ENCODE measurements at places on chromosomes 3 and 15.

- DNase-seq, result no peak
Measured at GRCh38 chr3:81658322-81658997, 103.0 kb downstream of the GBE1 start.

DNA sequence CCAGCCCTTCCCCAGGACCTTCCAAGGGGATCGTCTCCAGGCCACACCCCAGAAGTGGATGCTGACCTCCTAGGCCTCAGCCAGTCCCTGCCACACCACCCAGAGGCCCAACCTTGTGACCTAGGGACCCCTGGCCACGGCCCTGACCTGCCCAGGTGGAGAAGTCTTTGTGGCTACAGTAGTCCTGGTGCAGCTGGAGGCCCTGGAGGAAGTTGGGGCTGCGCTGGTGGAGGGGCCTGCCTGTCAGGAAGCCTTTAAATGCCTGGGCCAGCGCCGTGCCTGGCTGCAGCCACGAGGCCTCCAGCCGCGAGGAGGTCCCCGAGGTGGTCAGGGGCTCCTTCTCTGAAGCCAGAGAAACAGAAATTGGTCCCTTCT is 23.4 kb downstream of the PLA2G4D start:
- no peak for DNase-seq

GRCh38 chr3:113461488-113461887 is 20.2 kb upstream of the CFAP44 start:
- DNase-seq, result no peak

DNA sequence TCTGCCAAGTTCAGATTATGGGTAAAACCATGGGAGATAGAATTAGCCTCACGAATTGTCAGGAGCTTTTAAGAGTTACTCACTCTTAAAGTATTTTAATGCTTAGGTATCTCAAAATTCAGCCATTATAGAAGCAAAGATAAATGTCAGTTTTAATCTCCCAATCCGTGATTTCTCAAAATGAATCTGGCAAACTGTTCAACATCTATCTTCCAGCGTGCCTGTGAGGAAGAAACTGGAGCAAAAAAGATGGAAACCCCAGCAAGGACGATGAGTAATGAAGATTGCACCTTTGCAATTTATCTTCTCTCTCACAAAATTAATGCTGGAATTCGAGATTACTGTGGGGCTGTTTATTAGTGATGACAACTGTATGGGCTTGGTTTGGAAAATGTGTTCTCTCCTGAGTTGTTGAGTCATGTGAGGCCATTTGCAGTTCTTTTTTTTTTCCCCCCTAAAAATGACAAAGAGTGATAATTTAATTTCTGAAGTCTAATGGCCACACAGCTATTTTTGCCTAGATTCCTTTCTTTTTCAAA is 70.5 kb downstream of the PYDC2 start:
- no peak for DNase-seq

- no peak for DNase-seq
Measured at GRCh38 chr3:33114622-33115023, 809 bp downstream of the CRTAP start.

DNA sequence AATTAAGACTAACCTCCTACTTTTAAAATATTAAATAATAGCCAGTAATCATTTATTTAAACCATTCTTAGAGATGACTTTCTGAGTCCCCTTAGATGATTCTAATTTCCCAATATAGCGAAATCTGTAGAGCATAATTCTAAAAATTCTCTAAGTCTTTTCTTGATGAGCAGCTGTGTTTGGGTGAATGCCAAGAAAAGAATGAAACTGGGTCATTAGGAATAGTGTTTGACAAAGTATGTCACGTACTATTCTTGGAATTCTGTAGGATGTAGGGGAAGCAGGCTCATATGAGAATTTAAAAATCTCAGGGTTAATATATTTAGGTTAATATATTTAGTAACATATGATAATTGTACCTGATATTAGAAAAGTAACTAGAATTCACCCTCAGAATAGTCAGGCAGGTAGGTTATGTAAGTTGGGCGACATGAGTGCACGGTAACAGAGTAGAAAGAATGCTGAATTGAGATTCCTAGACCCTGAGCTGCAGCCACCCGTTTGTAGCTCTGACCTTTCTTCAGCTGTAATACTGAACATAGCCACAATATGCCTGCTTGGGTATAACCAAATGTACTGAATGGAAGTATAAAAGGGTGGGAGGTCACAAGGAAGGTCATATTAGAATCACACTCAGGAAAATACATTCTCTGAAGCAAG is 524.3 kb downstream of the UNC13C start:
- no peak for DNase-seq

- DNase-seq, result no peak
Measured at GRCh38 chr3:114214542-114215341, 22.6 kb downstream of the ZNF80 start.

DNA sequence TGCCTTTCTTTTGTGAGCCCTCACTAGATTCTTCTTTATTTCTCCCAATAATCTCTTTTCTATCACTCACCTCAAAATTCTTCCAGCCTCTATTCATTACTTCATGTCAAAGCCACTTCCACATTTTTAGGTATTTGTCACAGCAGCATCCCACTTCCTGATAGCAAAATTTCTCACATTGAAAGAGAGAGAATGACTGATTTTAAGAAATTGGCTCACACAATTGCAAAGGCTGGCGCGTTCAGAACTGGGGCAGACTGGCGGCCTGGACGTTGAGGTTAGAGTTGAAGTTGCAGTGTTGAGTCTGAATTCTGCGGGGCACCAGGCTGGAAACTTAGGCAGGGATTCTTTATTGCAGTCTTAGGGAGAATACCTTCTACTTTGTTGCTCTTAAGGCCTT is 117.9 kb downstream of the LRRC28 start:
- DNase-seq, result no peak

GRCh38 chr15:66797921-66798320 is 95.9 kb downstream of the SMAD6 start:
- DNase-seq, result no peak

GRCh38 chr3:107409365-107409764 is 32.1 kb downstream of the CCDC54 start:
- no peak for DNase-seq

- DNase-seq, result no peak
Measured at GRCh38 chr3:58036293-58037032, 28.2 kb downstream of the FLNB start.

DNA sequence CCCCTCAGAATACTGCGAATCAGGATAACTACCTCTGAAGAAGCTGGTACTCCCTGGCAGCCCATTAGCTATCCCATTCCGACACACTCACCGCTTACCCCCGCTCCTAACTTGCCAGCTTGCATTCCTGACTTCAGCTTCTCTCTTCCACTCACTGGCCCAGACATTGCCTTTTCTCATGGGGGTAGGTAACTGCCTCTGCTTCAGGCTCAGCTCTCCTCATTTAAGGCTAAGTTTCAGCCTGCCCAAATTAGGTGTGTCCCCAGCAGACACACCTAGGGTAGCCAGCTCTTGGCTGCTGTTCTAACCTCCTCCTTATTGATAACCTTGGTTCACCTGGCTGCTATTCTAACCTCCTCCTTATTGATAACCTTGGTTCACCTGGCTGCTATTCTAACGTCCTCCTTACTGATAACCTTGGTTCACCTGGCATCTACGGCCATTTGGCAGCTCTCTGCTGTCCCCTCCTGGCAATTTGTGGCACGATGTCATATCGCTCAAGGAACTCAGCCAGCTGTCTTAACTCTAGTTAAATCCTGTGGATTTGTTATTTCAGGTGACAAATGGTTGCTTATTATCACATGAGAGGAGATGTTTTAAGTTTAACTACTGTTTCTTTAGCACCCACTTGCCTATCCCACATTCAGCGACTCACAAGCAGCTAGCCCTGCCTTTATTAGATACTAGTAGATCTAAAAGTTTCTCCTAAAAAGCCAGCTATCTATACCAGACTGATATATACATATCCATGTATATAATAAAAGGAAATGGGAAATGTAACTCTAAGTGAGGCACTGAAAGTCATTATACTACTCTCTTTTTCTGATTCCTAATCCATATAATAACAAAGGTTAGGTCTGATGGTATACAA is 106.5 kb upstream of the ACP3 start:
- DNase-seq, result no peak

GRCh38 chr3:108200024-108200423 is 22.2 kb downstream of the IFT57 start:
- DNase-seq, result no peak

DNA sequence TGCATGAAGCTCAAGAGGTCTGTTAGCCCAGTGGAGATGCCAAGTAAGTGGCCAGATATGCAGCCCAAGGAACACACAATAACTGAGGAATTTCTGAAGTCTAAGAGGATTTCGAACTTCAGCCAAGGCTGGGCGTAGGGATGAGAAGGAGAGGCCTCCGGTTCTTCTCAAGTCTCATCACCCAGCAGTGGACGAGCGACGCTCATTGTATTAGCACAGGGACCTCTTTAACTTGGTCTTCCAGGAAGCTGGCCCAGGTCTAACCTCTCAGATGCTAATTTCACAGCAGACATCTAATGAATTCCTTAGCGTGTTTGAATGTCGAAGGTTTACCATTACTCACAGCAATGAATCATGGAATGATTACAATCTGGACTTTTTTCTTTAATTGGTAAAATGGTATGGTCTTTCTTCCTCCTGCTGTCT is 85.0 kb downstream of the HES1 start:
- DNase-seq, result no peak

DNA sequence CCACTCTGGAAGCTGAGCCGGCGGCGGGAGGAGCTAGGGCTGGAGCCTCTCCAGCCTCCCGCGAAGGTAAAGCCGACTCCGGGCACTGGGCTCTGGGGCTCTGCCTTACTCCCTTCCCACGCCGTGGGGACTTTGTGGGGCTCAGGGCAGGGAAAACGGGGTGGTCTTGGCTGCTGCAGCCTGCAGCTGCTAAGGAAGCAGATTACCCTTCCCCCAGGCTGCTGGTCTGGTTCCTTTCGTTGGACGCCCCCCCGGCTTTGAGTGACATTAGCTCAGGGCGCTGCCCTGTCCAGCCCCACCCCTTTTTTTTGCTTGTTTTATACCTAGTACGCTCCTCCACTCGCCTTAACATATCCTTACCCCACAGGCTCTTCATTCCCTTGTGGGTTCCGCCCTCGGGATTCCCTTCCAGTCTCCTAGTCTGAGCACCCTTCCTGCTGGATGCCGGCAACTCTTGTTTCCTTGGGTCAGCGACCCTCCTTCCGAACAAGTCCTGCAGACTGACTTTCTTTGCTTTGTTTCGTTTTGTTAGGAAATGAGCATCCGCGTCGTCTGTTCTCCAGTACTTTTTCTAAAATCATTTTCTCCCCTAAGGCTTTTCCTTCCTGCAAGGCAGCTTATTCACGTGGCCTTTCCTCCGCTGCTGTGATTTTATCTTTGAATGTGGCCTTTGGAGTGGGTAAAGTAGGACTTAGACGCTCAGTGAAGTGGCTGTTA is 551 bp downstream of the DNAJC13 start:
- DNase-seq, result peak; percentile 18

- no peak for DNase-seq
Measured at GRCh38 chr3:177179281-177180067, 17.8 kb downstream of the TBL1XR1 start.

DNA sequence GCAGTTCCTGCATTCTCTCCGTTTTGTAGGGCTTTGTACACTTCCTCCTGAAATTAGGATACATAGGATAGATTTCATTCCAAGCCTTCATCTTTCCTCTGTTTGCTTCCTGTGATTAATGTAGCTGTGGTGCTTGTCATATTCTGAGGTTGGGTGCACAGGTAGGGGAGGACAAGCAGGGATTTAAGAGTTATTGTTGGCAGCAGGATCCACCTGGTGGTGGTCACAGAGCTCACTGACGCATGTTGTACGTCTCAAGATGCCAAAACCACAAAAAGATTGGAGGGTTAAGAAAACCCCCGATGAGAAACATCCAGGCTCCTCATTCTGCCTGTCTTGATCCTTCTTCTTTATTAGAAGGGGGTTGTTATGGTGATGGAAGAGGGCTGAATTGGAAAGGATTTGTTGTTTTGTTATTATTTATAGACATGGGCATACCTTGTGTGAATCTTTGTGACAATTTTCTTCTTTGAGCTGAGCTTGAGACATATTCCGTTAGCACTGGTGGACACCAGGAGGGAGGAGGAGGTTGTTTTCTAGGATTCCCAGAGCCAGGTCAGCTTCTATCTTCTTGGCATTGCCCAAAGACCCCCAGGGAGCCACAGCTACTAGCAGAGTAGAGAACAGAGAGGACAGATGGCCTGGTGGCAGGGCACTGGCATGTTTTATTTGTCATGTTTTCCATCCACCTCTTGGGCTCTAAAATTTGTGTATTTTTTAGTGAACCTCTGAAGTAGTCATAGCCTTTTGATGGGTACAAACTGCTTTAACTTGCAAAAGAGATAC is 57.7 kb upstream of the LARS2 start:
- no peak for DNase-seq

GRCh38 chr15:98927022-98927421 is 80.6 kb downstream of the PGPEP1L start:
- DNase-seq, result no peak

GRCh38 chr3:6697722-6698121 is 163.2 kb upstream of the GRM7 start:
- DNase-seq, result no peak

DNA sequence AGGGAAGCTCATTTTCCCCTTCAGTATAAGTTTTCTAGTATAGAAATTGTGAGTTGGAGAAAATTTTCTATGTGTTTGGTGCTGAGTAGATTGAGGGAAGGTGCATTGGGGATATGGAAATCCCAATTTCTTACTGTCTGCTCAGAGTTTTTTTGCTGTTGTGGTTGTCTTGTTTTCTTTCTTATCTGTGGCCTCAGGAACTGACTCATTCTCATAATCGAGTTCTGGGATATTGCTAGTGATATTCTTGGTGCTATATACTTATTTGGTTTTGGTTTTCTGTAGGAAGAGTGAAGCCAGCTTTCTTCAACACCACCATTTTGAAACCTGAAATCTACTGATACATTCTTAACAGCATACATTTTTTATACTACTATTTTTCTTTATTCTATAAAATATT is 869.2 kb downstream of the DIPK2A start:
- DNase-seq, result no peak

DNA sequence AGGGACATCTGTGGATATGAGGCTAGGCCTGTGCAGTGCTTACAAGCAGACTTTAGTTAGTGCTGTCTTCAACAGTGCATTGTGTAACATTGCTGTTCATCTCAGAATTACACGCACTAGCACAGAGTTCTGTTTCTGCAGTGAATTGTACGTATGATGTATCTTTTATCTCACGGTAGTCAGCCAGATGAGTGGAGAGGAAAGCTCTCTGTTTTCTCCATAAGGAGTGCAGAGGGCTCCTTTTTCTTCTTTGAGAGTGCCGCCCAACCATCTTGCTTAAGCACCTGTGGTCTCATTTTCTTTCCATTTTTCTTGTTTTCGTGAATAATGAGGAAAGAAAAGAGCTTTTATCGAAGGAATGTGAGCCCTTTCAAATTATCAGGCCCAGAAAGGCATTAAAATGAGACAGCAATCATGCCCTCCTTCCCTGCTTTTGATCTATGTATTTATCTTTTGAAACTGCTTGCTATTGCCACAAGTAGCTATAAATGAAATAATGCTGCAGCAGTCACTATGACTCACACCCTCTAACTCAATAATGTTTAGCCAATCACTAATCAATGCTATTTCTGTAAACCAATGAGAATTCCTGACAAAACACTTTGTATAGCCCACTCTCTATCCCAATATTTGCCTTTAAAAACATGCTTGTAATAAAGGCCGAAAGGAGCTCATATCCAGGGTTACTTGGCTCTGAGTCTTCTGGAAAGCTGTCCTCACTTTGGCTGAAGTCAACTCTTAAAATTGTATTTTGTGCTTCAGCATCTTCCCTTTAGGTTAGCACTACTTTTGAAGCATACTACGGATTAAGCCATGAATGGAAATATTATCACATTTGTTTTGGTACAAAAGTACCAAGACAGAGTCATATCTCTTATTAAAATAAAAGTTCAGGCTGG is 226.0 kb upstream of the P2RY1 start:
- no peak for DNase-seq
